ENCODE measurements at places on chromosomes 11 and 22.

DNA sequence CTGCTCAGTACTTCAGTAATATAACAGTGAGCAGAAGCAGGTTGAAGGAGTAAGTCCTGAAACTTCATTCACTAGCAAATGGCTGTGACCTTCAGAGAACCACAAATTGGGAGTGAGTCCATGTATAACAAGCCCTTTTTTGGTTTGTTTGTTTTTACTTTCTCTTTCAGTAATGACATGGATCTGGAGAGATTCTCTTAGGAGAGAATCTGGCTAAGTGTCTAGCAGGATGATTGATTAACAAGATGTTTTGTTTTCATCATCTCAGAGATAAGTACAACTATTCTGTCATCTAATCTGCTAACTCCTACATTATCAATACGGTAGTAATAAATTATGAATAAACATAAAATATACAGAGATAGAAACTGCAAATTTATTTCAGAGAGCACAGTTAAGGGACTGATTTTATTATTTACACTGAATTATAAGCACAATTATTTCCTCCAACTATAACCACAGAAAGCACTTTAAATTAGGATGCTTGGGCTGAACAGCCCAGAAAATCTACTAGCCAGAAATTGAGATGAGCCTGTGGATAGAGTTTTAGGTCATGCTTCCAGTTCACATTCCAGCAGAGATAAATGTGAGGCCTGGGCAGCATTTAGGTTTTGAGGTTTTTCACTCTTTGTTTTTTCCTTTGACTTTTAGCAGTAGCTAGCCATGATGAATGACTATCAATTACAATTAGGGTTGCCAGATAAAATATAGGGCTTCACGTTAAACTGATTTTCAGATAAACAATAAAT is 429.3 kb upstream of the FAT3 start:
- DNase-seq, result no peak

DNA sequence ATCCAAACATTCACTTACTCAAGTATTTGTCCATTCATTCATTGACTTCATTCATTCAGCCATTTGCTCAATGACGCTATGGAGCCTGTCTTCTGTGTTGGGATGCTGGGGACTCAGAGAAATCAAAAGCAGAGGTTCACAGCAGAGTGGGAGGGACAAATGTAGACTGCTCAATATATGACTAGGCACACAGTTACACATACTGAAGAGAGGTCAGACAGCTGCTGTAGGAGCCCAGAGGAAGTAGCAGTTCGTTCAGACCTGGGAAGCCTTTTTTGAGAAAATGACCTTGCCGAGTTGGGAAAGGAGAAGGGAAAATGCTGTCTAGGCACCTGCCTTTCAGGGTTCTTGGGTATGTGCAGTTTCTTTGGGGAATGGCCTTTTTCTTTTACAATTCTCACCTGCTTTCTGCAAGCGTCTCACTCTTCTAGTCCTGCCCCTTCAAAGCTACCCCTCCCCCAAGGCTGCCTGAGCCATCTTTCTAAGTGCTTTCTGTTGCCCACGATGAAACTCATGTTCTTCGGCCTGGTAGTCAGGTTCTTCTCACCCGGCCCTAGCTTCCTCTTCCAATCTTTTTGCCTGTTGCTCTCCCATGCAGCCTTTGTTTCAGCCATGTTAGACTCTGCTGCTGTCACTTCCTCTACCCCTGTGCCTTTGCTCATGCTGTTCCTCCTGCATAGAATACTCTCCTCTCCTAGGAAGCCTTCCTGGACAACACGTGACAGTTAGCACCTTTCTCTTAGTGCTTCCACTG is 4.2 kb upstream of the UVRAG start:
- no peak for DNase-seq

DNA sequence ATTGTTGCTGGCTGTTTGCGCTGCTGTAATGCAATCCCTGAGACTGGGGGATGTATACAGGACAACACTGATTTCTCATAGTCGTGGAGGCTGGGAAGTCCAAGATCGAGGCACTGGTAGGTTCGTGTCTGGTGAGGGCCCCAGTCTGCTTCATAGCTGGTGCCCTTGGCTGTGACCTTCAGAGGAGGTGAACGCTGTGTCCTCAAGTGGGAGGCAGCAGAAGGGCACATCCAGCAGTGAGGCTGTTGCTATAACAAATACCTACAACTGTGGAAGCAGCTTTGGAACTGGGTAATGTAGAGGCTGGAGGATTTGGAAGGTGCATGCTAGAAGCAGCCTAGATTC is 21.3 kb downstream of the KRTAP5-5 start:
- no peak for DNase-seq

- no peak for DNase-seq
Measured at GRCh38 chr22:49240472-49240871, 587.2 kb downstream of the BRD1 start.

- DNase-seq, result no peak
Measured at GRCh38 chr11:118608360-118609227, 1.2 kb downstream of the PHLDB1 start.

- no peak for DNase-seq
Measured at GRCh38 chr11:35590412-35590811, 27.8 kb upstream of the FJX1 start.

DNA sequence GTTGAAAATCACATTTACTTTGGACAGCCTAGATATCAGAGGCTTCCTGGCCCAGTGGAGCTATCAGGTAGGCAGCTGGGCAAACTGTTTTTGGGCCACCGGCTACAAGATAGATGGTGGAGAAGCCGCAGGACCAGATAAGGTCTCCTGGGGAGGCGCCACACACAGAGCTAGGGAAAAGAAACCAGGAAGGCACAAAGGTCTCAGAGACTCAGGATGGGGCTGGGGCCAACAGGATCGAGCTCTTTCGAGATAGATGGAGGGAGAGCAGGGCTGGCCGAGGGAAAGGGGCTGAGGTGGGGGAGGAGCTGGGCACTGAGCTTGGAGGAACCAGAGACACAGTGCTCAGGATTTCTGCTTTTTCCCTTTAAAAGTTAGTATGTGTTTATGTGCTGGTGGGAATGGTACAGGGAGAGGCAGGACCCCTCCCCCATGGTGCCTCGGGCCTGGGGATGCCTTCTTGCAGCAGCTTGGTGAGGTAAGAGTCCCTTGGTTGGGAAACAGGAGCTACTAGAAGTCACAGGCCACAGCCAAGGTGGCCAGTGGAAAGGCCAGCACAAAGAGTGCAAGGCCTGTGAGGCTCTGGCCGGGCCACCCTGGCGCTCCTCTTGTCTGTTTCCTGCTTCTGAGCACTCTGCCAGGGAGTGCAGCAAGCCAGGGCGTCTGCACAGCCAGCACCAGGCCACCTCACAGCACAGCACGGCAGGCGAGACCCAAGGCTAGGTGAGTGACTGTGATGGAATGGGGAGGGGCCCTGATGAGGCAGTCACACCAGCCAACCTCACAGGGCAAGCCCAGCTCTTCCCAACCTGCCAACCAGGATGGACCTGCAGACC is 11.5 kb upstream of the NAP1L4 start:
- no peak for DNase-seq

- DNase-seq, result no peak
Measured at GRCh38 chr11:131693756-131694155, 323.3 kb downstream of the NTM start.

DNA sequence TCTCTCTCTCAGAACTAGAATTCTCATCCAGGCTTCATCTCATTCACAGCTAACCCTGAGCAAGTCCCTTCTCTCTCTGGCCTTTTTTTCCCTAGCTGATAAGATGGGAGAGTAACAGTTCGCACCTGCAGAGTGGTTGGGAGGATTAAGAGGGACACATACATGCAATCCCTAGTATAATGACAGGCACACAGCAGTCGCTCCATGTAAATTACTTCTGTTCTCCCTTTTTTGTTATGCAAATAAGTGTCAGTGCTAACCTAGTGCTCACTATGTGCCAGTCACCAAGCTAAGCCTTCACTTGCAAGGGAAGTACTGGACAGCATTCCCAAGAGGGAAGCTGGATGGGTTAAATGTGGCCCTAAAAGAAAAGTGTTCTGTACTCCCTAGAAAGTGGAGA is 63.4 kb downstream of the TENM4 start:
- no peak for DNase-seq

DNA sequence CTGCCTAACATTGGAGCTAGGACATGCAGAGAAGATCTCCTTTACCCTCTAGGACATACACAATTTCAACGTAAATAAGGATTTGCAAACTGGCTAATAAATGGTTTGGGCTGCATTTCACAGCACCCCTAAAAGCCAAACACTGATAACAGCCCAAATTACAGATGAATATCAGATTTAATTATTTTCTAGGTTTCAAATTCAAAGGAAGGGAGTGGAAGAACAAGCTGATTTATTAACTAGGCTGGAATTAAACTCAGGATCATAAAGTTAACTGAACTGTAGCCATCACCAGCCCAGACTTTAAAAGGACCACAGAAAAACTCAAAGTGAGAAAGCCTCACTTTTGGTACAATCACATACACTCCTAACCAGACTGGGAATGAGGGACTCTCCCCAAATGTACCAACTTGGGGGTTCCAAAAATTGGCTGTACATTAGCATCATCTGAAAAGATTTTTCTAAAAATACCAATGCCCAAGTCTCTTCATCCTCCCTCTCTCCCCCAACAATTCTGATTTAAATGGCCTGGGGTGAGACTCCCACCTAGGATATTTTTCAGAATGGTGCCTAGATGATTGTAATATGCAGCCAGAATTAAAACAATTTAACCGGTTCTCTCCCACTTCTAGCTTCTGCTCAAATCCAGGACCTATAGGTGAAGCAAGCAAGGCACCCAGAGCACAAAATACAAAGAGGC is 43.5 kb downstream of the SYTL2 start:
- DNase-seq, result no peak

DNA sequence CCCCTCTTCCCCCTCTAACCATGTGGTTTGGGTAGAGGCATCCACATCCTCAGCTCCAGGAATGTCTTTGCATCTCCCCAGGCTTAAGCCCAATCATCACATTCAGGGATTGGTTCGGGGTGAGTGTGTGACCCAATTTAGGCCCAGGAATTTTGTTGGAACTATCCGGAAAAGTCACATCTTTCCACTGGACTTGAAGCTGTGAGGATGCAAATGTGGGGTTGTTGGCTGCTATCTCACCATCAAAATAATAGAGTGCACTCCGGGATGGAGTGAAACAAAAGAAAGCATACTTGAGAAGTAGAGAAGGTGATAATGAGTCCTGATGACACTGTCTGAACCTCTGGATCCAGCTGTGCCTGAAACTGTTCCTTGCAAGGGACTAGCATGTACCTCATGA is 33.8 kb upstream of the OLFML1 start:
- no peak for DNase-seq

DNA sequence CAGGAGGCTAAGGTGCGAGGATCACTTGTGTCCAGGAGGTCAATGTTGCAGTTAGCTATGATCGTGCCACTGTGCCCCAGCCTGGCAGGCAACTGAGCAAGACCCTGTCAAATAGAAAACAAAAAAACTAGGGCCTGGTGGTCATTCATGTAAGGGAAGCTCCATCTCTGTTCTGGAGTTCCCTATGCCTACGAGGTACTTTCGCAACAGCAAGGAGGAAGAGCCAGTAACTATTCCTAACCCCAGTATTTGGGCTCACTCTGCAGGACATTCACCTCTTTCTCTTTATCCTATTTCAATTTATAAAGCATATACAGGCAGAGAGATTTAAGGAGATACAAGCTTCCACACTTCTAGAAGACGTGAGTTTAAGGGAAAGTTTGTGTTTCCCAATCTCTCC is 46.6 kb downstream of the RDX start:
- DNase-seq, result no peak

- DNase-seq, result no peak
Measured at GRCh38 chr22:18060646-18061620, 16.9 kb upstream of the PEX26 start.

- DNase-seq, result no peak
Measured at GRCh38 chr11:78039919-78040671, 17.0 kb upstream of the KCTD14 start.

GRCh38 chr11:132772703-132773545 is 759.4 kb downstream of the OPCML start:
- DNase-seq, result no peak

- DNase-seq, result no peak
Measured at GRCh38 chr22:28909375-28909774, 26.0 kb downstream of the ZNRF3 start.

- no peak for DNase-seq
Measured at GRCh38 chr11:1129611-1130160, 28.1 kb upstream of the MUC5AC start.

DNA sequence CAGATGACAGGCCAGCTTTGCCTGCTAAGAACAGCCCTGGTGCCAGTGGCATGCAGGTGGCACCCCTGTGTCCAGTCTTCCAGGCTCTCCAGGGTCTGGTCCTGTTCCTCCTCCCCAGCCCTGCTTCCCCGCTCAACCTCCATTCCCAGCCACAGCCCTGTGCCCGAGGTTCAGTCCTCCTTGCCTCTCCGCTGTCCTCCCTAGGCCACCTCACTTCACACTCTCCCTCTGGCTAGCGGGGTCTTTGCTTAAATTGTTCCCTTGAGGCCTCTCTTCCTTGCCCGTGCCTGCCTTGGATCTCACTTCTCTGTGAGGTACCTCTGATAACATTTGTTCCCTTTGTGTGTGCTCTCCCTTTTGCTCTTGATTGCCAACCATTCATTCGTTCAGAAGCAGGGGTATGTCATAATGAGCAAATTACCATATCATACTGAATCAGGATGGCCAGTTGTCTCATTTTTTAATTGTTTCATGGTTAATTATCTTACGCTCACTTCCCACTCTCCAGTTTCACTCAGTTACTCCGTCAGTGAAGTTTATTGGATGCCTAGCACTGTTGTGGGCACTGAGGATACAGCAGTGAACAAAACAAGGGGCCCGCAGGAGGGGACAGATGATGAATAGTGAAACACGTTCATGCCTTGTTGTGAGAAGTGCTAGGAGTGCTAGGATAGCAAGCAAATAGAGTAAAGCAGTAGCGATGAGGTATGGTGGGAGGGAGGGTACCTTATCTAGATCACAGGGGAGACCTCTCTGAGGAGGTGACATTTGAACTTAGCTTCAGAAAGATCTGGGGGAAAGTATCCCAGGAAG is 7.4 kb downstream of the BMAL1 start:
- no peak for DNase-seq

DNA sequence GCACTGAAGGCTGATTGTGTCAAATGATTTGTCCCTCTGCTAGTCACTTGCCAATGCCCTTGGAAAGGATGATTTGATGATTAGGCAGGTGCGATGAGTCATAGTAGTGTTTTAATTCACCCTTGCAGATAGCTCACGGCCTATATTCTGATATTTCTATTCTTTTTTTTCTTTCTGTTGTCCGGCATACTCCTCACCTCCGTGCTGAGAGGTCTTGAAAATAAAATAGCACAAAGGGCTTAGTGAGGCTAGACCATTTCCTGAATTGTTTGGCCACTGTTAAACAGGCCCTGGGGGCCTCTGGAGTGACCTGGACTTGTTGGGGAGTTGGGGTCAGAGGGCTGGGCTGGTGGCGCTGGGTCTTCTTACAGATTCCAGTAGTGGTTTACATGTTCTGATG is 99.8 kb downstream of the ZBTB16 start:
- DNase-seq, result no peak

GRCh38 chr11:64339754-64340408 is at the start of gene CCDC88B:
Gene CCDC88B (plus strand): TSS chr11:64340204. CDS start chr11:64340267, 63 bp downstream.
- DNase-seq, result no peak

GRCh38 chr11:1290052-1291040 is 19.1 kb downstream of the TOLLIP start:
- DNase-seq, result no peak

DNA sequence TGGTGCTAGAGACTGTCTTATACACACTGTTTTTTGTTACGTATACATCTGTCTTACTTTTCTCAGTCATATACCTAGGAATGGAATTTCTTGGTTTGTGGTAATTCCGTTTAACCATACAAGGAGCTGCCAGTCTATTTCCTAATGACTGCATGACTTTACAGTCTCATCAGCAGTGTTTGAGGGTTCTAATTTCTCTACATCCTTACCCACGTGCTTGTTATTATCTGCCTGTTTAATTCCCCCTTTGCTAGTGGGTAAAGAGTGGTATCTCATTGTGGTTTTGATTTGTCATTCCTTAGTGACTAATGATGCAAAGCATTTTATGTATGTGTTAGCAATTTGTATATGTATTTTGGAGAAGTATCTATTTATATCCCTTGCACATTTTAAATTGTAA is 1008.0 kb downstream of the FAM181B start:
- no peak for DNase-seq

Measured in NCI-H1436 treated with DMSO at 0.1 percent for 48 hours (cell line).